ENCODE measurements at places on chromosomes 12 and 14.

DNA sequence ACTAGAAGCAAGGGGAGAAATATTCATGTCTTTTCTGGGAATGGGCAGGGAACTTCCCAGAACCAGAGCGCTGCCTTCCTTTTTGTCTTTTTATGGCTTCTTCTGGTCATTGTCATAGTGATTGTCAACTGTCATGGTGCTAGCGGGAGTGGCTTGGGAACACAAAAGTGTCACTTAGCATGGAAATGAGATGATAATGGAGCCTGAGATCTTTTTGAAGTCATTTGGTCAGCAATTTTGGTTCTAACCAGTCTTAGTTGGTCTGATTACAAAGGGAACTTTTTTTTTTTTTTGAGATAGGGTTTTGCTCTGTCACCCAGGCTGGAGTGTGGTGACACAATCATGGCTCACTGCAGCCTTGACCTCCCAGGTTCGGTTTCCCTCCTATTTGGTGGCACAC is 62.7 kb upstream of the RPH3A start:
- no peak for DNase-seq

GRCh38 chr12:2359725-2360629 is 307.2 kb downstream of the CACNA1C start:
- DNase-seq: peak; percentile 12

DNA sequence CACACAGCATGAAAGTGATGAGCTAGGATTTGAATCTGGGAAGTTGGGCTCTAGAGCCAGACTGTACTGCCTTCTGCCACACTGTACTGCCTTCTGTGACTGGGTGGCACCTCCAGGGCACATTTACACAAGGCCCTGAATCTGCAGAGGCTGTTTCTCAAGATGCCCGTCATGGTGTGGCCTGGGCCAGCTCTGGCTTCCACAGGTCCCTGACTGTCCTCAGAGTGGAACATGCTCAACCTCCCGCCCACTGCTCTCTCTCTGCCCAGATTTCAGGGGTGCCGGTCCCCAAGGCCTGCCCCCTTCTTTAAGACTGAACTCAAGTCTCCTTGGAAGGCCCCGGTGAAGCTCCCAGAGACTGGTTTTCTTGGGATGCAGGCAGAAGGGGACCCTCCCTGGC is 50.2 kb downstream of the C14orf132 start:
- DNase-seq: peak; percentile 30

- DNase-seq: peak; percentile 91
Measured at GRCh38 chr14:94036313-94037167, 10.4 kb downstream of the OTUB2 start.

- no peak for DNase-seq
Measured at GRCh38 chr12:116455540-116456329, 103.4 kb upstream of the MAP1LC3B2 start.

DNA sequence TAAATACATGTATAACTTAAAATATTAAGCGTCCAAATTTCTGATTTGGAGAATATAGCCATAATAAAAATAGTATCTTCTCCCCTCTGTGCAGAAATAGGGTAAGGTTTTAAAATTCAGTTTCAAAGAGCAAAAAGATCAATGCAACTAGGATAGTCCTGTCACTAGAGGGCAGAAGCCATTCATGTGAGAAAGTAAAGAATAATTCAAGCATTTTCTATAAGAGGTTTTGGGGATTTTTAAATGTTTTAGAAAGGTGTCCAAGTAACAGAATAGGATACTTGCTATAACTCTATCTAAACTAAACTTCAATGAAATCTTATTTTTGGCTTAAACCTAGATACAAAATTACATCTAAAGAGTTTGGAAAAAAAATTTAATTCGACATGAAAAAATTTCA is 50.3 kb downstream of the ADAMTS20 start:
- DNase-seq: no peak

GRCh38 chr12:115968211-115968610 is 309.3 kb downstream of the MED13L start:
- DNase-seq: no peak

DNA sequence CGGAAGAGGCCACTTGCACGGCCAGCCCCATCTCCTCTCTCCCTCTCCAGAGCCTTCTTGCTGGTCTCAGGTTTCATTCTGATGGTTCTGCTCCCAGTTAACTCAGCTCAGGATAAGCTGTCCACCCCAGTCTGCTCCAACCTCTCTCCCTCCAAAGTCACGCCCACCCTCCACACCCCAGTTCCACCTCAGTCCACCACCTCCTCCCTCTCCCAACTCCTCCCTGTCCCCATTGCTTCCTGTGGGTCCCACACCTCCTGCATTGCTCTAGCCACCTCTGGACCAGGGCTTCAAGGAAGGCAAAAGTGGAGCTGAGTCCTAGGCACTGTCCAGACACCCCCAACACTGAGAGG is 13.1 kb downstream of the KRT71 start:
- no peak for DNase-seq

- no peak for DNase-seq
Measured at GRCh38 chr14:72755766-72756165, 138.1 kb downstream of the DPF3 start.

- no peak for DNase-seq
Measured at GRCh38 chr14:90569606-90570387, 173.0 kb downstream of the CALM1 start.

GRCh38 chr14:101048766-101049165 is 145.2 kb upstream of the RTL1 start:
- DNase-seq: no peak

- DNase-seq: no peak
Measured at GRCh38 chr12:3227076-3227975, 150.1 kb downstream of the TSPAN9 start.

Data from activated effector memory CD4-positive, alpha-beta T cell treated with anti-CD3 and anti-CD28 coated beads, Interleukin-2, amount 50 U/mL, for 16 hours (primary cell).